ENCODE measurements at places on chromosomes 16 and 17.
A peak's percentile ranks its signal among the peaks of the same experiment; 100 is the strongest.

DNA sequence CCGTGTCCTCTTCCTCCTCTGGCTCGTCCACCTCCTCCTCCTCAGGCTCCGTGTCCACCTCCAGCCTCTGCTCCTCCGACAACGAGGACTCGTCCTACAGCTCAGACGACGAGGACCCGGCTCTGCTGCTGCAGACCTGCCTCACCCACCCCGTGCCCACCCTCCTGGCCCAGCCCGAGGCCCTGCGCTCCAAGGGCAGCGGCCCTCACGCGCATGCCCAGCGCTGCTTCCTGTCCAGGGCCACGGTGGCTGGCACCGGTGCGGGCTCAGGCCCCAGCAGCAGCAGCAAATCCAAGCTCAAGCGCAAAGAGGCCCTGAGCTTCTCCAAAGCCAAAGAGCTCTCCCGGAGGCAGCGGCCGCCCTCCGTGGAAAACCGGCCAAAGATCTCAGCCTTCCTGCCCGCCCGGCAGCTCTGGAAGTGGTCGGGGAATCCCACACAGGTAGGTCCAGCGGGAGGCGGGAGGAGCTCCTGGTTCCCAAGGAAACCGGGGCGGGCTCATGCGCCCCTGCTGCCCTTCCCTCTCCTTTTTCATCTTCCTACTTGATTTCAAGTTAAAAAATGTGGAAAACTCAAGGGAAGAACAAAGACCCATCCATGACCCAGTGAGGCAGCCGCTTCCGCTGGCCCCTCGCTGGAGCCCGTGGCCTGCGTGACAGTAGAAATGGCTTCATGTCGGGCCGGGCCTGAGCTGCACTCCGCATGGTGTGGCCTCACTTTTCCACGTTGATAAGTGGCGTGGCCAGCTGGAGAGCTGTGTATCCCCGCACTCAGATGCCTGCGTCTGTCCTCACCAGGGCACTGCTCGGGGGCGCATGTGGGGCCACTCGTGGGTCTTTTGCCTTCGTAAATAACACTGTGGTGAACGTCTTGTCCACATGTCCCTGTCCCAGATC lies 50.7 kb downstream of the ACTG1 start:
- no peaks in the 10 kb centered on the region for H3K27me3 ChIP-seq
- peak; percentile 34 for DNase-seq
- H3K36me3 ChIP-seq, result no peaks in the 10 kb centered on the region
- no peak overlapping the region for H3K27ac ChIP-seq
- no peak overlapping the region for H3K4me3 ChIP-seq

GRCh38 chr16:84239141-84239769 lies 557 bp downstream of the KCNG4 start:
- no peaks in the 10 kb centered on the region for H3K4me1 ChIP-seq
- no peaks in the 10 kb centered on the region for H3K36me3 ChIP-seq
- H3K4me3 ChIP-seq, result no peak overlapping the region
- DNase-seq, result no peak

- peaks cover 6% of the 10 kb centered on the region for H3K36me3 ChIP-seq
- no peaks in the 10 kb centered on the region for H3K27me3 ChIP-seq
- no peaks in the 10 kb centered on the region for H3K4me1 ChIP-seq
- H3K4me3 ChIP-seq, result no peak overlapping the region
Observed at GRCh38 chr16:22239131-22239805, 33.2 kb downstream of the EEF2K start.

- DNase-seq, result no peak
- no peaks in the 10 kb centered on the region for H3K36me3 ChIP-seq
- 0 out of 2 replicates have a peak, but pooled peaks cover 3% of the 10 kb centered on the region for H3K4me1 ChIP-seq
- no peak overlapping the region for H3K4me3 ChIP-seq
- no peaks in the 10 kb centered on the region for H3K27me3 ChIP-seq
- H3K27ac ChIP-seq, result no peak overlapping the region
Observed at GRCh38 chr16:89044418-89045180, 49.1 kb upstream of the ACSF3 start.

- no peaks in the 10 kb centered on the region for H3K36me3 ChIP-seq
- H3K27ac ChIP-seq, result no peak overlapping the region
- no peak overlapping the region for H3K4me3 ChIP-seq
- no peaks in the 10 kb centered on the region for H3K27me3 ChIP-seq
- H3K4me1 ChIP-seq, result no peaks in the 10 kb centered on the region
- no peak for DNase-seq
Observed at GRCh38 chr16:78804058-78804735, 704.7 kb downstream of the WWOX start.

GRCh38 chr17:68400404-68400735 lies 56.9 kb downstream of the WIPI1 start:
- H3K4me3 ChIP-seq, result no peak overlapping the region
- peak overlapping the region; percentile 78 for H3K27ac ChIP-seq

GRCh38 chr16:66605979-66606751 lies 1.7 kb downstream of the CMTM3 start:
- H3K36me3 ChIP-seq, result peaks cover 15% of the 10 kb centered on the region
- DNase-seq, result no peak
- H3K27ac ChIP-seq, result peak overlapping the region; percentile 42
- H3K27me3 ChIP-seq, result peaks cover 6% of the 10 kb centered on the region

- no peak overlapping the region for H3K27ac ChIP-seq
- DNase-seq, result peak; percentile 50
- no peaks in the 10 kb centered on the region for H3K27me3 ChIP-seq
- peaks cover 30% of the 10 kb centered on the region for H3K36me3 ChIP-seq
- H3K4me3 ChIP-seq, result peak overlapping the region; percentile 86
- peaks cover 40% of the 10 kb centered on the region for H3K4me1 ChIP-seq
Observed at GRCh38 chr17:58084317-58084981, 1.2 kb downstream of the DYNLL2 start.

DNA sequence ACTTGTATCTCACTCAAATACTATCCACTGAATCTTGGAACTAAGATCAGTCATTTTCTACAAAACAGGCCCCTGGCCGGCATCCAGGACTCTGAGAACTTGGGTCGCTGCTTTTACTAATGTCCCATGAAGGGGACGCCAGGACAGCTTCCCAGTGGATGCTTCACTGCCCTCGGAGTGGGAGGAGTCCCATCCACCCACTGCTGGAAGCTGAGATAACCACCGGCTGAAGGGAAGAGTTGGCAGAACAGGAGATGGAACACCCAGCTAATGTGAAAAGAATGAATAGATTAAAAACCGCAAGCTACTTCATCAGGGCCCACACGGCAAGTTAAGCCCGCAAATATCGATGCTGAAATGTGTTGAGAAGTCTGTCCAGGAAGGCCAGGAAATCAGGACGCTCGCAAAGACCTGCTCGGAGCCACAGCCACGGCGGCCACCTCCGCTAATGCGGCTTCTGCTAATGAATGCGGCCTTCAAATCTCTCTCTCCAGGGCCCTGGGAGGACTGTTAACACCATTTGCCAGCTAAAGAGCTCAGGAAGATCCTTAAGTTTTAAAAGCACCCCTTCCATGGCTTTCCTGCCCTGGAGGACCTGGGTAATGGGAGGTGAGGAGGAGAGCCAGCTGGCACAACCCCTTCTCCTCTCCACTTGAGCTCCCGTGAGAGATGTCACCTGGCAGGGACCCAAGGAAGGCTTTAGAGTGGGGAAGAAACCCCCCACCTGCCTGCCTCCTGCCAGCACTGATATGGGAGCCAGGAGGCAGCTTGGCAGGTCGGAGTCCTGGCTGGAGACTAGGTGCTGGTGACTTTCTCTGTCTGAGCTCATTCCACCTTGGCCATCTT lies 226.6 kb upstream of the RPL38 start:
- DNase-seq, result no peak
- H3K36me3 ChIP-seq, result no peaks in the 10 kb centered on the region
- H3K4me1 ChIP-seq, result peaks cover 24% of the 10 kb centered on the region
- H3K4me3 ChIP-seq, result no peak overlapping the region

DNA sequence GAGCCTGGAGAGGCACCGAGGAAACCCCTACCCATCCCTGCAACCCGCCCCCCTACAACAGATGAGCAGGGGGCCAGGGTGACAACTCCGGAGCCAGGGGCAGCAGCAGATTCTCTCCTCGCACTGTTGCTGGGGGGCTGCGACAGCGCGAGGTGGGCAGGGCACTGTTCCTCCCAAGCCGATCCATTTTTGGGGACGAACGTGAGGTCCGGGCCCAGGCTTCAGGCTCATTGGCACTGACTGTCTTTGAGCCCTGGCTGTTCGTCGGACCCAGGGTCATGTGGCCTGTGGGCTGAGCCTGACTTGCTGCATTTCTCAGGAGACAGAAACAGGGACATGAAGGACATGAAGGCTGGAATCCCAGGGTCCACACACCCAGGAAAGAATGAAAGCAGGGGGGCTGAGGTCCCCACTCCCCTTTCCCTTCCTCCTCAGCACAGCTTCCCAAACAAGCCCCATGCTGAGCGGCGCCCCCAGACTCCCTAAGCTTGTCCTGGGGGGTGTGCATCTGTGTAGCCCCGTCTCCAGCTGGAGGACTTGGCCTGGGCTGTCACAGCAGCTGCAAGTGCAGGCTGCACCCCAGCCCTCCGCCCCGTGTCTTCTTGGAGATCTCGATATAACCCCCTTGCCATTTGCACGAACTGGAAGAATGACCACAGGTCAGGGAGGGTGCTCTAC lies 18.7 kb downstream of the CEP295NL start:
- no peak overlapping the region for H3K4me3 ChIP-seq
- H3K27ac ChIP-seq, result peak overlapping the region; percentile 41
- no peaks in the 10 kb centered on the region for H3K36me3 ChIP-seq
- no peak for DNase-seq
- H3K27me3 ChIP-seq, result no peaks in the 10 kb centered on the region
- H3K4me1 ChIP-seq, result peaks cover 27% of the 10 kb centered on the region

GRCh38 chr16:9964426-9964825 lies 217.8 kb downstream of the GRIN2A start:
- H3K4me1 ChIP-seq, result peaks cover 4% of the 10 kb centered on the region
- H3K4me3 ChIP-seq, result no peak overlapping the region
- no peak overlapping the region for H3K27ac ChIP-seq

GRCh38 chr16:59030923-59031485 lies 296.9 kb upstream of the GOT2 start:
- H3K36me3 ChIP-seq, result no peaks in the 10 kb centered on the region
- H3K4me1 ChIP-seq, result no peaks in the 10 kb centered on the region
- no peak for DNase-seq
- H3K4me3 ChIP-seq, result no peak overlapping the region
- no peaks in the 10 kb centered on the region for H3K27me3 ChIP-seq

- no peak for DNase-seq
- peaks cover 15% of the 10 kb centered on the region for H3K4me1 ChIP-seq
- no peak overlapping the region for H3K4me3 ChIP-seq
- H3K27ac ChIP-seq, result no peak overlapping the region
- H3K27me3 ChIP-seq, result no peaks in the 10 kb centered on the region
- H3K36me3 ChIP-seq, result peaks cover 48% of the 10 kb centered on the region
Observed at GRCh38 chr17:78223061-78223460, 8.4 kb upstream of the TMEM235 start.

GRCh38 chr17:50754521-50754920 lies 12.8 kb downstream of the ANKRD40CL start:
- no peak overlapping the region for H3K4me3 ChIP-seq
- no peak for DNase-seq
- H3K27me3 ChIP-seq, result no peaks in the 10 kb centered on the region
- H3K36me3 ChIP-seq, result peaks cover 37% of the 10 kb centered on the region
- H3K27ac ChIP-seq, result 0 out of 2 replicates have a peak overlapping the region, but pooled peaks have one; percentile 8

DNA sequence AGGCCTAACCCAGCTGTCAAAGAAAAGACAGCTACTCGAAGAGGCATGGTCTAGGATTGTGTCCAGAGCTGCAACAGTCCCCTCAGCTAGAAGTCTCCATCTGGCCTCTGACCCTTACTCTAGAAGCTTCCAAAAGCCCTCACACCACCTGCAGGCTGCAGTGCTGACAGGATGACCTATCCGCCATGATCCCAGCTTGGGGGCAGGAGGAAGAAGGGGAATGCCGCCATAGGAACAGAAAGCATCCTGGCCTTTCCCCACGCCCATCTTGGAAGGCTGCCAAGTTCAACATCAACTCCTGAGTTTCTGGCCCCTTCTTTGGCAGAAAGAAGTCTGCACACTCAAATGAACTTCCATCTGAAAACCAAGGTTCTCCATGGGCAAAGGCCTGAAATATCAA lies 3.1 kb upstream of the KRT36 start:
- H3K27me3 ChIP-seq, result no peaks in the 10 kb centered on the region
- no peaks in the 10 kb centered on the region for H3K36me3 ChIP-seq
- no peak overlapping the region for H3K27ac ChIP-seq
- no peak for DNase-seq

DNA sequence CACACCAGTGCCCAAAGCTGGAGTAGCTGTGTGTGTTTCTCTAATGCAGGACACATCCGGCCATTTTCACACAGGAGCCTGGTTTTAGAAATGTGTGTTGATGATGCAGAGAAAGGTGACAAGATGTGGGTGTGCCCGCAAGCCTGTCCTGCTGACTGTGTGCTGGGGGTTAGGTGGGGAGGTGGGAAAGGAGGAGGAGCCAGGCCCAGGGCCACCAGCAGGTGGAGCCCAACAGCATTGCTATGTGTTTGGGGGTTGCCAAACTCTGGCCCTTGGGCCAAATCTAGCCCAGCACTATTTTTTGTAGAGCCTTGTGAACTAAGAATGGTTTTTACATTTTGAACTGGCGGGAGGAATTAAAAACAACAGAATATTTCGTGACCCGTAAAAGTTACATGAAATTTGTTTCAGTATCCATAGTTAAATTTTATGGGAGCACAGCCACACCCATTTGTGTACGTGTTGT lies 61.7 kb upstream of the LGALS9 start:
- peaks cover 53% of the 10 kb centered on the region for H3K4me1 ChIP-seq
- H3K36me3 ChIP-seq, result peaks cover 1% of the 10 kb centered on the region
- no peaks in the 10 kb centered on the region for H3K27me3 ChIP-seq
- H3K27ac ChIP-seq, result peak overlapping the region; percentile 50
- no peak overlapping the region for H3K4me3 ChIP-seq

DNA sequence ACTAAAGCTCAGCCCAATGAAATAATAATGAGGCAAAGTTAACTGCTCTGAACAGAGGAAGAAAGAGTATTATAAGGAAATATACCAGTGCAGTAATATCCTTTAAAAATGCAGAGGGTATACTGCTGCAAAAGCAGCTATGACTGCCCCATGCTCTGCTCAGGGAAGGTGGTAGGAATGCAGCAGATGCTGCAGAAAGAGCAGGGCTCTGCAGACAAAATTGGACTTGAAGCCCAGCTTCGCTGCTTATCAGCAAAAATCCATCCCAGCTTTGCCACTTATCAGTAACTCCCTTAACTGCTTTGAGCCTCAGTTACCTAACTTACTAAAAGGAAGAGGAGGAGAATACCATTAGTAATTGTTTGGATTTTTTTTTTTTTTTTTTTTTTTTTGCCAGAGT lies 533.8 kb upstream of the CDH5 start:
- H3K4me3 ChIP-seq, result no peak overlapping the region
- H3K36me3 ChIP-seq, result no peaks in the 10 kb centered on the region
- no peak for DNase-seq

DNA sequence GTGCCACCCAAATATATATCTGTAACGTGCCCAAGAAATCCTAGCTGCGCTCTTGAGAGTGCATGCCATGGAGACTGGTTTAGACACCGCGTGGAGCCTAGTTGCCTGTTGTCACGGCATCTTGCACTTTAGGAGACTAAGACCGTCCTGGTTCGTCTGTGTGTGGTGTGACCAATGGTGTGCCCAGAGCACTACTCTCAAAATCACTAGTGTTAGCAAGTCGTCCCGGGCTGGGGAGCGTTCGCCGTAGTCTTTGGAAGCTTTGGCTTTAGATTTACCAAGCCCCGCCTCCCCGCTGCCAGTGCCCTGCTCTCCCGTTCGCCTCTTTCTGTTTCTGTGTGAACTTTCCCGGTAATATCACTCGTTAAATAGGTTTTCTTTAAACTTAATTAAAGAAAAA lies 27.0 kb downstream of the CLUH start:
- DNase-seq, result no peak
- no peaks in the 10 kb centered on the region for H3K27me3 ChIP-seq
- H3K36me3 ChIP-seq, result peaks cover 33% of the 10 kb centered on the region
- H3K4me3 ChIP-seq, result no peak overlapping the region

- peaks cover 33% of the 10 kb centered on the region for H3K27me3 ChIP-seq
- H3K27ac ChIP-seq, result no peak within 1 kb of the TSS
- peak; percentile 75 for DNase-seq
- peaks cover 85% of the 10 kb centered on the region for H3K4me1 ChIP-seq
Observed at GRCh38 chr17:16491703-16492612, at the start of gene LRRC75A. Gene LRRC75A (minus strand): TSS chr17:16492193. CDS start chr17:16491990, 203 bp downstream.
